ENCODE measurements at places on chromosomes 13 and 19. TPM values are rescaled to one million over a fixed set of nuclear protein-coding genes. Genes with fewer than 3 reads are reported as not detected.

The PEPD gene
- total RNA-seq = 48.4 TPM

The SLC25A41 gene
- total RNA-seq = not detected

The TNFSF9 gene
- total RNA-seq = 0.14 TPM

The TPTE2 gene
- total RNA-seq = not detected

The ZNF723 gene
- total RNA-seq = not detected

The CYP2A6 gene
- 0.30 TPM for total RNA-seq

The SBSN gene
- 0.65 TPM for total RNA-seq

The CEACAM4 gene
- not detected for total RNA-seq

The GRK1 gene
- total RNA-seq = not detected

The ZNF554 gene
- total RNA-seq = 2.9 TPM

The KMT5C gene
- 9.8 TPM for total RNA-seq

The TMEM59L gene
- 1.3 TPM for total RNA-seq

The RFPL4A gene
- not detected for total RNA-seq

The IGFL1 gene
- total RNA-seq = not detected

The PROZ gene
- total RNA-seq = not detected

The TEKTIP1 gene
- total RNA-seq = not detected

The SIAH3 gene
- total RNA-seq = not detected

The FOSB gene
- 0.88 TPM for total RNA-seq

The ZGLP1 gene
- 0.59 TPM for total RNA-seq

The MBD3L4 gene
- not detected for total RNA-seq

The COMP gene
- total RNA-seq = 3.0 TPM

The LILRA1 gene
- total RNA-seq = not detected

The ETV2 gene
- 0.30 TPM for total RNA-seq

The DKKL1 gene
- 0.59 TPM for total RNA-seq

The RTBDN gene
- total RNA-seq = not detected

The ZNF331 gene
- 14.0 TPM for total RNA-seq

The MAP3K10 gene
- total RNA-seq = 11.8 TPM

The C19orf67 gene
- not detected for total RNA-seq

The IER2 gene
- total RNA-seq = 14.6 TPM

The UPK1A gene
- not detected for total RNA-seq

The KCNJ14 gene
- 0.59 TPM for total RNA-seq

The TMEM86B gene
- total RNA-seq = 0.59 TPM

The JAK3 gene
- 3.4 TPM for total RNA-seq

The FDX2 gene
- 16.3 TPM for total RNA-seq

The RSPH6A gene
- 0.14 TPM for total RNA-seq

The PLA2G4C gene
- 17.5 TPM for total RNA-seq

The MAB21L1 gene
- total RNA-seq = 0.05 TPM

The VSTM2B gene
- total RNA-seq = not detected

The LRRC4B gene
- 0.18 TPM for total RNA-seq

The ZNF497 gene
- total RNA-seq = 0.89 TPM

The SOHLH2 gene
- total RNA-seq = 0.83 TPM
